ENCODE measurements at places on chromosomes 6 and 20. TPM values are rescaled to one million over a fixed set of nuclear protein-coding genes. Genes with fewer than 3 reads are reported as not detected.

Gene AGER
- total RNA-seq: 0.50 TPM

Gene SYCP2L
- total RNA-seq: not detected

Gene SLC17A3
- not detected for total RNA-seq

Gene TMEM200A
- 0.98 TPM for total RNA-seq

Gene PDE7B
- 41.9 TPM for total RNA-seq

Gene APOBEC2
- total RNA-seq: not detected

Gene SPTLC3
- 13.9 TPM for total RNA-seq

Gene MYLIP
- total RNA-seq: 12.5 TPM

Gene RGS17
- total RNA-seq: 9.2 TPM

Gene KHDC1
- total RNA-seq: 3.5 TPM

Gene ZNF391
- 0.73 TPM for total RNA-seq

Gene LRFN2
- not detected for total RNA-seq

Gene HUS1B
- total RNA-seq: not detected

Gene IP6K3
- total RNA-seq: not detected

Gene PCMTD2
- total RNA-seq: 48.2 TPM

Gene PLEKHG1
- 2.9 TPM for total RNA-seq

Gene RAD21L1
- total RNA-seq: not detected

Gene SLPI
- not detected for total RNA-seq

Gene DZANK1
- 1.8 TPM for total RNA-seq

Gene PNRC1
- 203 TPM for total RNA-seq

Gene SPATS1
- total RNA-seq: not detected

Gene HDGFL1
- total RNA-seq: not detected

Gene GJE1
- total RNA-seq: not detected

Data from cardiac ventricle fibroblast (primary cell).